ENCODE measurements at places on chromosomes 16 and 17.

GRCh38 chr17:45338996-45339535 is 22.2 kb upstream of the MAP3K14 start:
- DNase-seq, result no peak

GRCh38 chr17:52505601-52506000 is 347.1 kb upstream of the CA10 start:
- no peak for DNase-seq

DNA sequence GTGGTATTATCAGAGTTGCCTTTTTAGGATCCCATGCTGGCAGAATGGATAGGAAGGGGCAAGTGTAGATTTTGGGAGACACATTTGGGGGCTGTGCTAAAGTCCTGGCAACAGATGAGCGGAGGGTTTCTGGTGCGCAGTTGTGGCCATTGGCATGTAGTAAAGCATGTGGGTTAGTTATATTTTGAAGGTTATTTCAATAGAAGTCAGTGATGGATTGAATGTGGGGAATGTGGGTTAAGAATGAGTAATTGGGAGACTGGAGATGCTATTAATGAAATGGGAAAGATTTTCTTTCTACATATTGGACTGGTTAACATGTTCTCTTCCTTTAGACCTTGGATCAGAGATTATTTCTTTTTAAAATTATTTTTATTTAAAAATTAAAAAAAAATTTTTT is 10.0 kb downstream of the DUS2 start:
- DNase-seq, result no peak

- DNase-seq, result no peak
Measured at GRCh38 chr16:87464691-87465300, 28.0 kb downstream of the ZCCHC14 start.

DNA sequence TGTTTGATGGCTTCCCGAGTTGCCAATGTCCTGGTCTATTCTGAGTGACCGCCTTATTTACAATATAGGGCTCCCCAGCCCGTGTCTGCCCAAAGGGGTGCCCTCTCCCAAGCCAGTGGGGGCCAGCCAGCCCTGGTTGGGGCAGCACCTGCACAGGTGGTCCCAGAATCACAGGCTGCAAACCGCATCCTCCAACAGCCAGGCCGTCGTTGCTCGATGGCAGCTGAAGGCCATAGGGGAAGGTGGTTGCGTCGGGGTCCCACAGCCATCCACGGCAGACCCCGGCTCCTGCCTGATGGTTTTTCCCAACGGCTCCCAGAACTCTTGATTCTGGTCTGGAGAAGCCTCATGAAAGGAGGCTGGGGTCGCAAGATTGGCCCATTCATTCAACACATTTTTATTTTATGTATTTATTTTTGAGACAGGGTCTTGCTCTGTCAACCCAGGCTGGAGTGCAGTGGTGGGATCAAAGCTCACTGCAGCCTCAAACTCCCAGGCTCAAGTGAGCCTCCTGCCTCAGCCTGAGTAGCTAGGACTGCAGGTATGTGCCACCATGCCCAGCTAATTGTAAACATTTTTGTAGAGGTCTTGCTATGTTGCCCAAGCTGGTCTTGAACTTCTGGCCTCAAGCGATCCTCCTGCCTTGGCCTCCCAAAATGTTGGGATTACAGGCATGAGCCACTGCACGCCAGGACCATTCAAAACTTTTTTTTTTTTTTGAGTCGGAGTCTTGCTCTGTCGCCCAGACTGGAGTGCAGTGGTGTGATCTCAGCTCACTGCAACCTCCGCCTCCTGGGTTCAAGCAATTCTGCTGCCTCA is 79.0 kb upstream of the TOB1 start:
- DNase-seq, result no peak

DNA sequence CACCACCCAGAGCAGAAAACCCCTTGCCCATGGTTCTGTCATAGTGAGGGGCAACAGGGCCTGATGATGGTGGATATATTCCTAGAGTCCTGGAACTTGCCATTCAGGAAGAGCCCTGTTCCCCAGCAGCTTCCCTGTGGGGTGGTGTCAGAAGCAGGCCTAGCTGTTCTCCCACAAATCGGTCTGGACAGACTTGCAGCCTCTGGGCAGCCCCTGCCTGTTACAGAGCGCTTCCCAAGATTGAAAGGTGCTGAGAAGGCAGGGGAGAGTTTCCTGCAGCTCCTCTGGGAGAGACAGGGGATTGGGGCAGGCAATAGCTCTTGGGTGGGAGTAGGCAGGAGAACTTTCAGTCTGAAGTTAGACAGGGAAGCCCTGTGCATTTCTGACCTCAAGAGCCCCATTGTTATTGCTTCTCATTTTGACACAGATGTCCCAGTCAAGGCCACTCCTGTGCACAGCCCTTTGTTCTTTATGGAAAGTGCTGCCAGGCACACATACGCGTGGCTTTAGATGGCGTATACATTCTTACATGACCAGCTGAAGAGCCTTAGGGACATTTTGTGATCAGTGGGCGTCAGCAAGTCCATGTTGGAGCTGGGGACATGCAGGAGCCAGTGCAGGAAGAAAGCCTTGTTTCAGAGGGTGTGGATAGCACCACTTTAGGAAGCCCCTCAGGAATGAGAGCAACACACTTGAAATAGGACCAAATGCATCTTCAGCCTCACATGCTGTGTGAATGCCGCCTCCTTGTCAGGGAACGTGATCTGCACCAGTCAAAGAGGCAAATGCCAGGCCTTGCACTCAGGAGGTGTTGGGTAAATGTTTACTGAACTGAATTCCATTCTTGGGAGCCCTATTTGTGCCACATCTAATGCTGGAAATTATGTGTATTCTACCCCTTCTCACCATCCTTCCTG is 67.5 kb downstream of the GNAO1 start:
- DNase-seq, result no peak

DNA sequence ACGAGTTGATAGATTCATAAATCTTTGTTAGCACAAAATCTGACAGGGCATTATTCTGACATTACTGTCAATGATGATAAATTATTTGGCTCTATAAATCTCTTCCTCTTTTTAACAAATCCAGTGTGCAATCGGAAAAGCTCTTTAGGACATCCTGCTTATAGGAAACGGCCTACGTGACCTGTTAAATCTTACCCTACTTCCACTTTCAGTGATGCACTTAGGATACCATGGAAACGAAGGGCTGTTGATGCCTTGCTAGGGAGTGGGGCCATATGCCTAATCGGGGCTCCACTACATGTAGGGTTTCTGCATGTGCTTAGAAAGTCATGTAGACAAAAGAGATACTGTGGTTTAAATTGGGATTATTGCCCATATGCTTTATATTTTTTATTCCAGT is 27.2 kb downstream of the ZNF594 start:
- DNase-seq, result no peak

DNA sequence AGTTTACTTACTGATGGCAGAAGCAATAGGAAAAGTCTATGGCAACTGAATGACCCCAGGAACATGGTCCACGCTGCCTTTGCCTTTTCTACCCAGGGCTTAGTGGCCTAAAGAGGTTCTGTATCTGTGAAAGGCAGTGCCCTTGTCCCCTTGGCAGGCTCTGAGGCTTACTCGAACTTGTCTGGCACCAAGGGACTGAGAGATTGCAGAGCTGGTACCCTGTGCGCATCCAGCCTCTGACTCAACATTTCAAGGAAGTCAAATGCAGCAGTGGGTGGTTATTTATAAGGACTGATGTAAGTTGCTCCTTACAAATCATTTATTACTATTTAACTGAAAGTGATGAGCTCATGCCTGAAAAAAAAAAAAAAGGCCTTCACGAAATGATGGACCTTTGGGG is 299.9 kb upstream of the MYOCD start:
- no peak for DNase-seq

DNA sequence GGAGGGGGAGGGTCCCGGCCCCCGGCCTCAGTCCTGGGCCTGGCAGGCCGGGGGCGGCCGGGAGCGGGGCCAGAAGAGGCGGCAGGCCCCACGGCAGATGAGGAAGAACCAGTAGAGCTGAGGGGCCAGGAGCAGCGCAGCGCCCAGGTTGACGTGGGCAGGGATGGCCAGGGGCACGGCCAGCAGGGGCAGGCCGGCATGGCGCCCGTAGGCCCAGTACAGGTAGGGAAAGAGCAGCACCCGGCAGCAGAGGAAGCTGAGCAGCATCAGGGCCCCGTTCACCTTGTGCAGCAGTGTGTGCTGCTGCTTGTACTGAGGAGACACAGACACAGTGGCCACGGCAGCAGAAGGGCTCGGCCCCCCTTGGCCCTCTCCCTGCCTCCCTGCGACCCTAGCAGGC is 2.2 kb downstream of the C16orf92 start:
- DNase-seq, result no peak

Measured in NCI-H1930 (cell line).